ENCODE measurements at places on chromosomes 5 and 9. TPM values are rescaled to one million over a fixed set of nuclear protein-coding genes. Genes with fewer than 3 reads are reported as not detected.

The FBXW11 gene
- total RNA-seq: 35.9 TPM

GRCh38 chr9:130183133-130183762, 11.0 kb downstream of the NCS1 start:
- DNase-seq: peak; percentile 44

- no peak for DNase-seq
Observed at GRCh38 chr9:93224591-93224990, 40.7 kb downstream of the WNK2 start.

GRCh38 chr5:37316027-37316426, 54.9 kb downstream of the NUP155 start:
- no peak for DNase-seq

DNA sequence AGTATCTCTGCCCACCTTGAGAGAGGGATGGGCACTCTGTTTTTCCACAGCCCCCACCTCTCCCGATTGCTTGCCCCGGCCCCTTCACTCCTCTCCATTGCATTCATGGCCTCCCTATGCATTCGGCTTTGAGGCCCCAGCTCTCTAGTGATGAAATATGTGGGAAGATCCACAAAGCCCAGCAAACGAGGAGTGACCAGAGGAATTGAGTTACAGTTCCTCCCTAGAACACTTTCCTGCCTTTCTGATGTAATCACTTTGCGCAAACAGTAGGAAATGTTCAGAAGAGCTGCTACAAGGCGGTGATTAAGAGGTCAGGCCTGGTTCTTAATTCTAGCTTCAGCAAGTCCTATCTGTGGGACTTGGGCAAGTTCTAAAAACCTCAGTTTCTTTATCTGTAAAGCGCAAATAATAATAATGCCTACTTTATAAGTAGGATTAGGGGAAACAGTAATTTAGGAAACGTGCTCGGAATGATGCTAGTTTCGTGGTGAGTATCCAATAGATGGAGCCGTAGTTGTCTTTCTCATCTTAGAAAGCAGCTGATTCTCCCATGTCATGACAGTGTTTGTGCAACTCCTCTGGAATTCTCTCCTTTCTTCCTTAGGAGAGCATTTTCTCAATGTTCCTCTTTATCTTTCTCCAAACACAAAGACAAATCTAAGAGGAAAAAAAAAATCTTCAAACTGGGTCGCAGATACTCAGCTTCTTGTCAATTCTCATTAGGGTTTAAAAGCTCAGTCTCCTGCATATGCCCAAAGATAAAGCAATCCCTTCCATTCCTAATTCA, 99.5 kb upstream of the MSX2 start:
- no peak for DNase-seq

DNA sequence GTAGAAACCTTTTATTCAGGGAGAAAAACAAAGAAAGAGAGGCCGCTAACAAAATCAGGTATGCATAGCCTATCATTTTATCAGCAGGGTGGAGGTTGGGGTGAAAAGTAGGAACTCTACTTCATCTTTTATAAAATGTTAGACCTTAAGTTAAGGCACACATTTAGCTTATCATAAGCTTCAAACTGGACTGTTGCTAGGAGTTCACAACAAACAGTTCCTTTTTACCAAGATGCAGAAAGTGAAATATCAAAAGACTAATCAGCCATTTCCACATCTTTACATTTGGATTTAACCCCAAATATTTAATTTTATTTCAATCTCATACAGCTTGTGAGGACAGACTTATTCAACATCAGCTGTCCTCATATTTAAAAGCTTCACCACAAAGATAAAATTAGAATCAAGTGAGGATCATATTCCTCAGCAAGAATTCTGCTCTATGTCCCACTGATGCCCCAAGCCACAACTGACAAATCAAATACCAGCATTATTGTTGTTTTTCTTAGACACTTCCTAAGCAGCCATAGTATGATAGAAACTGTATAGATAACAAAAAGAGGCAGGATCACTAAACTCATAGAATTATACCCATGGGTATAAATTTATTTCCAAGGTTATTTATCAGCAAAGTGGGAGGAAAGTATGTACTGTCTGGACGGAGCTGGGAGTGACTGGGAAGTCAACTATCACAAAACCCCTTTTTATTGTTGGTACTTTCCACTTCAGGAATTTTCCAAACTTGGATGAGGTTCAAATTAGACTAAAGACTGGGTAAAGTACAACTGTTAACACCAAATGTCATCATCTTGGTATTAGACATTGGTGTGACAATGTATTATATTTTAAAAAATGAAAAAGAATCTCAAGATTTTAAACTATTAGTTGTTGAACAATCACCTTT, 29.9 kb upstream of the MYOT start:
- no peak for DNase-seq

- DNase-seq: no peak
Observed at GRCh38 chr5:33035851-33036527, 324.9 kb downstream of the NPR3 start.

DNA sequence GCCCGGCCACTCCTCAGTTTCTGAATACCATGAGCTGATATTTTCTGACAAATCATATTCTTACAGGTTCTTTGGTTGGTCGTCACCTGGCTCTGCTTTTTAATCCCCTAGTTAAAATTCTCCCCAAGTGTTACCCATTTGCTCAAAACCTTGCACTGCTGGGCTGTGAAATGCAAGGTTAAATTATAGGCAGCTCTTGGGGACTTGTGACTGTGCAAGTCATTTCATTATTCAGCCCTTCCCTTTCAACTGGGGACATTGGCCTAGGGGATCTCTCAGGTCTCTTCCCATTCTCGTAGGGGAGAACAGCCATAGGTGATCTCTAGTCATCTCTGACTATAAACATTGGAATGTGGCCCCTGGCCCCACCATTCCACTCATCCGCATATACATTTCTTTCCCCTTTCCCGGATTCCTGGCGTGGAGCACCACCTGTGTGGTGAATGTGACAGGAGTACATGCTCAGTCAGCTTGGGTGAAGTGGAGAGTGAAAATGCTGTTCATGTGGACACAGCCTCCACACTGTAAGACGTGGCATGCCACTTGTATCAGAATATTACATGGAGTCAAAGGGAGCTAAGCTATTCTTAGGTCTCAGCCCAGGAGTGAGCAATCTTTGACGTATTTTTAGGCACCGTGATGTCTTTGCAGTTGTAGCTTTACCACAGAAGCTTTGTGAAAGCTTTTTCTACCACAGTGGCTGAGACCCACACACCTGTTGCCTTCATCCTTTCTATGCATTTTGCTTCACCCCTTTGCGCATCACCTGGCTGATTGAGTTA, 386.7 kb downstream of the KDM4C start:
- no peak for DNase-seq

GRCh38 chr5:116494784-116495450, 79.7 kb downstream of the SEMA6A start:
- no peak for DNase-seq

DNA sequence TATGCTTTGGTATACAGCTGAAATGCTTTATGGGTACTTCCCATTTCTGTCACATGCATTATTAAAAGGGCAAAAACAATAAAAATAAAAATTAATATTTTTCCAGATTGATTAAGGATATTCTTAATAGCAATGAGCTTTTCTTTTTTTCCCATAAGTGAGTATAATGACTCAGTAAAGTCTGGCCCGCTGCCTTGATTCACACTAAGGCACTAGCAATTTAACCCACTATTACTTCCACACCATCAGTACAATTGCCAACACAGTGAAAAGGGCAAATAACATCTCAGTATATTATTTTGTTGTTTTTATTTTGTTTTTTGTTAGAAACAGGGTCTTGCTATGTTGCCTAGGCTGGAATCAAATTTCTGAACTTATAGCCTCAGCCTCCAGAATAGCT, 150.1 kb downstream of the RNF180 start:
- no peak for DNase-seq
